ENCODE measurements at places on chromosomes 6 and 20. TPM values are rescaled to one million over a fixed set of nuclear protein-coding genes. Genes with fewer than 3 reads are reported as not detected.

GRCh38 chr6:42751055-42751454, 5.2 kb upstream of the TBCC start:
- H3K27ac ChIP-seq = no peak overlapping the region
- no peaks in the 10 kb centered on the region for H3K27me3 ChIP-seq
- H3K36me3 ChIP-seq = no peaks in the 10 kb centered on the region
- no peak overlapping the region for H3K4me3 ChIP-seq
- DNase-seq = no peak
- H3K4me1 ChIP-seq = peaks cover 19% of the 10 kb centered on the region

- H3K27ac ChIP-seq = peak overlapping the region; percentile 36
- peaks cover 88% of the 10 kb centered on the region for H3K4me1 ChIP-seq
- no peak for DNase-seq
- H3K27me3 ChIP-seq = no peaks in the 10 kb centered on the region
- peak overlapping the region; percentile 35 for H3K4me3 ChIP-seq
- H3K36me3 ChIP-seq = no peaks in the 10 kb centered on the region
Observed at GRCh38 chr6:53313784-53314400, 34.9 kb downstream of the ELOVL5 start.

Gene MRPS26
- polyA plus RNA-seq = 76.9 TPM

Gene EFCAB8
- not detected for polyA plus RNA-seq

DNA sequence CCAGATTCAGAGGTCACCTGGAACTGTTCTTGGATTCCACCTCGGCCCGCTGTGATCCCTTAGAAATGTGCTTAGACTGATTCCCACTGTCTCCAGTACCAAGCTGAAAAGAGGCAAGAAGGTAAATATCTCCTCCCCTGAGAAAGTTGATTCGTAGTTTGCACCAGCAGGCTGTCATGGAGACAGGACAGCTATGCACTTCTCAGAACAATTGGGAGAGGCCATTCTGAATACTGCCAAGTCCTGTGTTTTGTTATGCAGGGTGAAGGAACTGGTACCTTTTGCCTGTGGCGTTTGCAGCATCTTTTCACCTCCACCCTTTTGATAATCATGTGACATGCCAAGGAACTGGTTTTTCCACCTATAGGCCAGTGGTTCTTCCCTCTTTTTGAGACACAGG, 58.2 kb upstream of the RNGTT start:
- H3K27ac ChIP-seq = no peak overlapping the region
- no peak overlapping the region for H3K4me3 ChIP-seq
- no peak for DNase-seq

DNA sequence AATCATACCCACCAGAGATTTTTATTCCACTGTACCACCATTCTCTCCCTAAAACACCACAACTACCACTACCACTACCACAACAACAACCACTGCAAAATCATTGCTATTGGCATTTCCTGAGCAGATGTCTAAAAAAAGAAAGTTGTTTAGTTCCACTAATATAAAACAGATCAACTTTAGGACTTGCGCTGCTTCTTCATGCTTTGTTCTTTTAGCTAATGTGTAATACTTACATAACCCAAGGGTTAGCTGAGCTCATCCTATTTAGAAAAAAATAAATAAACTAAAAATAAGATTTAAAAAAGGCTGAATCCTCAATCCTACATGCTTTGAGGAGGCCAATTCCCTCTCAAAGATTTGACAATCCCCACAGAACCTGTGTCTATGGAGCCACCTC, 11.4 kb downstream of the IYD start:
- H3K27me3 ChIP-seq = peaks cover 36% of the 10 kb centered on the region
- H3K36me3 ChIP-seq = no peaks in the 10 kb centered on the region
- H3K4me1 ChIP-seq = no peaks in the 10 kb centered on the region
- no peak overlapping the region for H3K27ac ChIP-seq
- DNase-seq = no peak
- H3K4me3 ChIP-seq = no peak overlapping the region

Gene LTB
- 2,160 TPM for polyA plus RNA-seq

DNA sequence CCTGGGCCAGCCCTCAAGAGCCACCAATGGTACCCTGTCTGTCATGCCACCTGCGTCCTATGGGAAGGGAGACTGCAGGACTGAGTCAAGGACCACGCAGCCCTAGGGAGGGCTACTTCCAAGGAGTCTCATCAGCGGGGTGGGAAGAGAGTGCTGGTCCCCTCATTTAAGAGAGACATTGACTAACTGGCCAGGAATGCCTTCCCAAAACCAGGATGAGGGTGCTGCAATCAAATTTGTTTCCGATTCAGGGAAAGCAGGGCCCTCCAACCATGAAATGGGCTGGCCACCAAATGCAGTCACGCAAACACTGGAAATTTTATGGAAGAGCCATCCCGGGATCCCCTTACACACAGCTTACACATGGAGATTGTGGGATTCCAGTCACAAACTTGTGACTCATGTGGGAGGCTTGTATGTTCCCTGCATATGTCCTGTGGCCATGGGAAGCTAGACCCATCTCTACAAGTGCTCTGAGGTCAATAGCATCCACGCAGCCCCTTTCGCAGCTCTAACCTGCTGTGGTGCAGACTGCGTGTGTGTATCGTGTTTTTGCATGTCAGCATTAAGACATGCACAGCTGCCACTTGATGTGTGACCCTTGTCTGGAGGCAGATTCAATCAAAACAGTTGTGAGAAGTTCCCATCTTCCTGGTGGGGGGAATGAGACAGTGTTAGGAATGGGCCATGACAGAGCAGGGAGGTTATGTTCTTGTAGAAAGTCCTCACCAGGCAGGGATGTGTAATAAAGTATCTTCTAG, 53.0 kb upstream of the CST7 start:
- H3K36me3 ChIP-seq = peaks cover 6% of the 10 kb centered on the region
- H3K4me1 ChIP-seq = no peaks in the 10 kb centered on the region
- no peak overlapping the region for H3K27ac ChIP-seq
- H3K4me3 ChIP-seq = no peak overlapping the region
- DNase-seq = no peak

Gene SMPDL3A
- not detected for polyA plus RNA-seq

GRCh38 chr6:116633685-116634084, 17.4 kb downstream of the RSPH4A start:
- H3K4me1 ChIP-seq = peaks cover 13% of the 10 kb centered on the region
- peaks cover 10% of the 10 kb centered on the region for H3K36me3 ChIP-seq
- no peak for DNase-seq
- no peak overlapping the region for H3K4me3 ChIP-seq
- H3K27ac ChIP-seq = no peak overlapping the region
- H3K27me3 ChIP-seq = no peaks in the 10 kb centered on the region

Gene SNAI1
- polyA plus RNA-seq = 0.82 TPM

Gene BCLAF1
- polyA plus RNA-seq = 73.9 TPM

DNA sequence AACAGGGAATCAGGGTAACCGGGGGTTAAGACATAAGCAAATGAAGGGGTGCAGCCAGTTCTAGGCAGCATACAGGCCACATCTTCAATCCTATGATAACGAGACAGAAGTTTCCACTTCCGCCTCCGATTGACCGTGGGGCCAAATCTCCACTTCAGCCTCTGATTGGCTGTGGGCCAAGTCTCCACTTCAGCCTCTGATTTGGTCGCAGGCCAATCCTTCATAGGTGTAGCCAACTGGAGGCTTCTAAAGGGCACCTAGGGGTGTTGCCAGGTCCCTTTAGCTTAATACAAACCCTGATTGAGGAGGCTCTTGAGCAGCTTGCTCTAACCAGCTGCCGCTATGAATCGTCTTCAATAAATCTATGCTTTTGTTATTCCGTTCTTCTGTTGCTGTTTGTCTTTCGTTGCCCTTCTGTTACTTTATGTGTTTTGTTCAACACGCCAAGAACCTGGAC, 2.1 kb upstream of the ERGIC3 start:
- H3K4me1 ChIP-seq = peaks cover 12% of the 10 kb centered on the region
- H3K36me3 ChIP-seq = no peaks in the 10 kb centered on the region
- H3K27me3 ChIP-seq = no peaks in the 10 kb centered on the region
- H3K27ac ChIP-seq = no peak overlapping the region

DNA sequence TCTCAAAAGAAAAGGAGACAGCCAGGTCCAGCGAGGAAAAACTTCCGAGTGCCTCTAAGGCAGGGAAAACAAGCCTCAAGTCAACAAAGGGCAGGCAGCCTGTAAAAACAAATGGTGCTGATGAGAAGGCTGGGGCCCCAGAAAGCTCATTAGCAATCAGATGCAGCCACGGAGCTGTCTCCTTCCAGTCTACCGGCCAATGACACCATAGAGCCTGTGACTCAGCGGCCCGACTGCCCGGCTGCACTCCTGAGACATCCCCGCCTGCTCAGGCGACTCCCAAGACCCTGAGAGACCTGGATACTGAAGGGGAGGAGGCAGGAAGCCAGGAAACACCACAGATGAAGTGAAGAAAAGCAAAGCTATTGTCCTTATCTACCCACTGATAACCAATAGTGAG, 120.1 kb upstream of the HDDC2 start:
- H3K27me3 ChIP-seq = no peaks in the 10 kb centered on the region
- H3K36me3 ChIP-seq = peaks cover under 1% of the 10 kb centered on the region
- H3K4me3 ChIP-seq = no peak overlapping the region
- H3K27ac ChIP-seq = no peak overlapping the region

- no peak overlapping the region for H3K27ac ChIP-seq
- DNase-seq = no peak
- peaks cover 5% of the 10 kb centered on the region for H3K36me3 ChIP-seq
- no peaks in the 10 kb centered on the region for H3K4me1 ChIP-seq
- H3K27me3 ChIP-seq = peaks cover 11% of the 10 kb centered on the region
Observed at GRCh38 chr6:111157412-111157811, 70.1 kb downstream of the SLC16A10 start.

Gene LY6G6D
- not detected for polyA plus RNA-seq

- no peaks in the 10 kb centered on the region for H3K27me3 ChIP-seq
- no peak overlapping the region for H3K27ac ChIP-seq
- no peaks in the 10 kb centered on the region for H3K4me1 ChIP-seq
- H3K4me3 ChIP-seq = no peak overlapping the region
- no peak for DNase-seq
Observed at GRCh38 chr6:37473364-37474095, 26.2 kb downstream of the CCDC167 start.

- H3K27ac ChIP-seq = no peak overlapping the region
- H3K36me3 ChIP-seq = no peaks in the 10 kb centered on the region
- H3K4me1 ChIP-seq = no peaks in the 10 kb centered on the region
- H3K4me3 ChIP-seq = no peak overlapping the region
Observed at GRCh38 chr6:72316675-72317380, 305.0 kb upstream of the KCNQ5 start.

Gene EMILIN3
- polyA plus RNA-seq = not detected

Data from naive B cell (primary cell).